Glutamatergic neuron (in vitro differentiated cells): ENCODE measurements at places on chromosomes 6 and 20. TPM values are rescaled to one million over a fixed set of nuclear protein-coding genes. Genes with fewer than 3 reads are reported as not detected.
A peak's percentile ranks its signal among the peaks of the same experiment; 100 is the strongest.

DNA sequence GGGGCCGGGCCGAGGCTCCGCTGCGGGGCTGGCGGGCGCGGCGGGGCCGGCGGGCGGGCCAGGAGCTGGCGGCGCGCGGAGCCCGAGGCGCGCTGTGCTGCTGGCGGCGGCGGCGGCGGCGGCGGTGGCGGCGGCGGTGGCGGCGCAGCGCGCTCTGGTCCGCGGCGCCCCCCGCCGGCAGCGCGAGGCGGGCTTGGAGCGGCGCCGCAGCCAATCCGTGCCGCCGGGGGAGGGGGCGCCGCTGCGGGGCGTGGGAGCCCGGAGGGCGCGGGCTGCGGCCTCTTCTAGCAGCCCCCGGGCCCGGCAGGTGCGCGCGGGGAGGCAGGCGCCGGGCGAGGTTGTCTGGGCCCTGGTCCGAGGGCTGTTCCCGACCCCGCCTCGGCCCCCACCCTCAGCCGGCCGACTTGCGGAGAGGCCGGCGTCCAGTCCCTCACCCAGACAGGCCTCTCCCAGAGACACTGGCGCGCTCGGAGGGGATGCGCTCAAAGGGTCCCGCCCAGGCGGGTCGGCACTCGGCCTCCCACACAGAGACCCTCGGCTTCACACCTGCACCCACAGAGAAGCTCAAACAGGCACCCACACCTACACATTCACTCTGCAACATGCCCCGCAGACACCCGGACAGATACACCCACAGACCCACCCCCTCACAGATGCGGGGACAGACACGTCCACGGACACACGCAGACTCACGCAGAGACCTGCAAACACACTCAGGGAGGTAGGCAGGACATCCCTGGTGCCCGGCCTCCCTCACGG lies at the start of gene RIMS4:
RIMS4 (minus strand) TSS at position 156 of the 759 bp plus-strand sequence. CDS start 275 bp downstream, outside the sequence.
- no peaks in the 10 kb centered on the region for H3K36me3 ChIP-seq
- H3K27me3 ChIP-seq, result peaks cover 15% of the 10 kb centered on the region
- H3K27ac ChIP-seq, result peak within 1 kb of the TSS; percentile 83
- H3K4me3 ChIP-seq, result peak within 1 kb of the TSS; percentile 97
- peaks cover 34% of the 10 kb centered on the region for H3K4me1 ChIP-seq
- peak; percentile 77 for DNase-seq

GRCh38 chr6:21478883-21479539 lies 114.5 kb upstream of the SOX4 start:
- DNase-seq, result no peak
- H3K4me1 ChIP-seq, result peaks cover 7% of the 10 kb centered on the region
- H3K27ac ChIP-seq, result no peak overlapping the region

DNA sequence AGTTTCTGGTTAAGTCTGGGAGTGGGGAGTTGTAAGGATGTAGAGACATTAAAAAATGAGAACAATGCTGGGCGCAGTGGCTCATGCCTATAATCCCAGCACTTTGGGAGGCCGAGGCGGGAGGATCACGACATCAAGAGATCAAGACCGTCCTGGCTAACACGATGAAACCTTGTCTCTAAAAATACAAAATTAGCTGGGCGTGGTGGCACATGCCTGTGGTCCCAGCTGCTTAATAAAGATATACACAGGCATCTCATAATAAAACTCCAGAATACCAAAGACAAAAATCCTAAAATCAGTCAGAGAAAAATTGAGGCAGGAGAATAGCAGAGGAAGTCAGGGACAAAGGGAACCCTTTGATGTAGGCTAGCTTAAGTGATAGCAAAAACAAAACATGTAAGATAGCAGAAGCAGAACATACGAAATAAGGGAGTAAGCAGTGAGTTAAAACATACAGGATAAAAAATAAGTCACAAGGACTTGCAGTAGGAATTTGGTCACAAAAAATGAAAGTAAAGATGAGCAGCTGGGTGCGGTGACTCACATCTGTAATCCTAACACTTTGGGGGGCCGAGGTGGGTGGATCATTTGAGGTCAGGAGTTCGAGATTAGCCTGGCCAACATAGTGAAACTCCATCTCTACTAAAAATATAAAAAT lies 23.6 kb downstream of the DDX43 start:
- H3K4me1 ChIP-seq, result no peaks in the 10 kb centered on the region
- no peak overlapping the region for H3K27ac ChIP-seq
- H3K36me3 ChIP-seq, result no peaks in the 10 kb centered on the region

DNA sequence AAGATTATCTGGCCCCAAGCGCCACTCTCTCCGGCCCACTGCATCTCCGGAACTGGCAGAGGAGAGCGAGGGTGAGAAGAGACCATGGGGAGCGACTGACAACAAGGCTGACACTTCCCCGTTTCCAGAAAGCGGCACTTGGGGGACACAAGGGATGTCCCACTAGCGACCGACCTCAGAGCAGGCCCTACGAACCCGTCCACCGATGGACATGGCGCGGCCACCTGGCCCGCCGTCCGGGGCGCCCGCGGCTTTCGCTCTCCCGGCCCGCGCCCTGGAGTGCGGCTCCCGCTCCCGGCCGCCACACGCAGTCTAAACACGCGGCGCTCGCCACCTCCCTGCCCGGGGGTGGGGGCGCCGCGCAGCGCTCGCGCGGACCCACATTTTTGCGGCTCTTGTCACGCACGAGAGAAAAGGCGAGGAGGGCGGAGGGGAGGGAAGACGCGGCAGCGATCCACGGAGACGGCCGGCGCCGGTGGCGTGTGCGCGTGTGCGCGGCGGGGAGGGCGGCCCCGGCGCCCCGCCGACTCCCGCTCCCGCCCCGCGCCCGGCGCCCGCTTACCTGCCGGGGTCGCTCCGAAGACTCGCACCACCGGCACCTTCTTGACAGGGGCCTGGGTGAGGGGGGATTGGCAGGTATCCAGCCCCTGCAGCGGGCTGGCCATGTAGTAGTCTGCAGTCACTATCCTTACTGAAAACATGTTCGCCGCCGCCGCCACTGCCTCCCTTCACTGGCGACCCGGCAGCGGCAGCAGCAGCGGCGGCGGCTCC lies 645 bp downstream of the REV3L start:
- peaks cover 27% of the 10 kb centered on the region for H3K4me1 ChIP-seq
- peak overlapping the region; percentile 94 for H3K4me3 ChIP-seq
- H3K27ac ChIP-seq, result peak overlapping the region; percentile 83

- H3K27ac ChIP-seq, result no peak overlapping the region
- H3K36me3 ChIP-seq, result peaks cover 6% of the 10 kb centered on the region
- peaks cover 3% of the 10 kb centered on the region for H3K27me3 ChIP-seq
- no peak overlapping the region for H3K4me3 ChIP-seq
- H3K4me1 ChIP-seq, result peaks cover 8% of the 10 kb centered on the region
These were observed 236.9 kb downstream of the PRL start for GRCh38 chr6:22059946-22060345.

GRCh38 chr20:38336726-38337125 lies 9.6 kb upstream of the LBP start:
- H3K27ac ChIP-seq, result no peak overlapping the region
- H3K36me3 ChIP-seq, result peaks cover 5% of the 10 kb centered on the region
- DNase-seq, result no peak
- peaks cover 1% of the 10 kb centered on the region for H3K4me1 ChIP-seq
- H3K4me3 ChIP-seq, result no peak overlapping the region
- peaks cover 14% of the 10 kb centered on the region for H3K27me3 ChIP-seq

GRCh38 chr6:127301199-127301700 lies 34.6 kb downstream of the RNF146 start:
- H3K27me3 ChIP-seq, result no peaks in the 10 kb centered on the region
- peaks cover 10% of the 10 kb centered on the region for H3K4me1 ChIP-seq
- no peak overlapping the region for H3K27ac ChIP-seq
- DNase-seq, result no peak

GRCh38 chr6:112851146-112851545 lies 504.0 kb downstream of the RFPL4B start:
- no peak for DNase-seq
- no peak overlapping the region for H3K4me3 ChIP-seq
- H3K27me3 ChIP-seq, result no peaks in the 10 kb centered on the region

GRCh38 chr20:37989601-37990295 lies 43.5 kb downstream of the TTI1 start:
- DNase-seq, result no peak
- no peaks in the 10 kb centered on the region for H3K36me3 ChIP-seq
- H3K4me1 ChIP-seq, result peaks cover 57% of the 10 kb centered on the region
- H3K4me3 ChIP-seq, result peak overlapping the region; percentile 18
- peaks cover 2% of the 10 kb centered on the region for H3K27me3 ChIP-seq
- H3K27ac ChIP-seq, result no peak overlapping the region

GRCh38 chr6:45988635-45989034 lies 27.0 kb downstream of the CLIC5 start:
- H3K36me3 ChIP-seq, result peaks cover 6% of the 10 kb centered on the region
- peaks cover 3% of the 10 kb centered on the region for H3K4me1 ChIP-seq
- H3K27ac ChIP-seq, result no peak overlapping the region
- DNase-seq, result no peak
- H3K4me3 ChIP-seq, result no peak overlapping the region

The CYP21A2 gene
- total RNA-seq, result 0.64 TPM

The FAM217A gene
- not detected for total RNA-seq

The ZNF334 gene
- 32.9 TPM for total RNA-seq

The LZTS3 gene
- total RNA-seq, result 56.8 TPM

The RRAGD gene
- 14.7 TPM for total RNA-seq

The ENPP5 gene
- 1.2 TPM for total RNA-seq

The SGK2 gene
- total RNA-seq, result 0.56 TPM
